Bladder microvascular endothelial cell (primary cell): ENCODE measurements at places on chromosomes 4 and X. TPM values are rescaled to one million over a fixed set of nuclear protein-coding genes. Genes with fewer than 3 reads are reported as not detected.

P2RY8 gene
- total RNA-seq: 0.32 and 0.38 TPM in 2 replicates

NPY1R gene
- total RNA-seq: 0.06 TPM in 1 of 2 replicates, not detected in the other

RNF175 gene
- 0.06 TPM in 1 of 2 replicates, not detected in the other for total RNA-seq

PAGE2B gene
- not detected in 2 replicates for total RNA-seq

DIPK2B gene
- 64.9 and 118 TPM in 2 replicates for total RNA-seq

TACC3 gene
- total RNA-seq: 17.4 and 19.1 TPM in 2 replicates

GJB1 gene
- not detected in 2 replicates for total RNA-seq

C1QTNF7 gene
- not detected in 2 replicates for total RNA-seq

TLR3 gene
- 1.6 and 1.9 TPM in 2 replicates for total RNA-seq

ADH6 gene
- not detected in 2 replicates for total RNA-seq

RTL3 gene
- under 0.01 TPM in 1 of 2 replicates, not detected in the other for total RNA-seq

ZBTB33 gene
- 9.9 and 17.0 TPM in 2 replicates for total RNA-seq

SMIM31 gene
- not detected in 2 replicates for total RNA-seq

BTC gene
- total RNA-seq: under 0.01 and 0.06 TPM in 2 replicates

SOX3 gene
- not detected in 2 replicates for total RNA-seq

SPANXB1 gene
- total RNA-seq: not detected in 2 replicates

BCORL1 gene
- total RNA-seq: 2.4 and 5.7 TPM in 2 replicates

SPACA5 gene
- total RNA-seq: not detected in 2 replicates

PFKFB1 gene
- 0.06 TPM in 1 of 2 replicates, not detected in the other for total RNA-seq

STATH gene
- not detected in 2 replicates for total RNA-seq

SYP gene
- total RNA-seq: 0.31 and 0.32 TPM in 2 replicates

SSX3 gene
- not detected in 2 replicates for total RNA-seq

FHDC1 gene
- under 0.01 and 0.25 TPM in 2 replicates for total RNA-seq

KLKB1 gene
- 0.06 and 0.16 TPM in 2 replicates for total RNA-seq

LANCL3 gene
- total RNA-seq: 0.16 and 0.25 TPM in 2 replicates

MAGEA12 gene
- not detected in 2 replicates for total RNA-seq

PDGFC gene
- 0.97 and 77.0 TPM in 2 replicates for total RNA-seq
